Retinal pigment epithelial cell (primary cell): ENCODE measurements at places on chromosomes 11 and 22.
A peak's percentile ranks its signal among the peaks of the same experiment; 100 is the strongest.

DNA sequence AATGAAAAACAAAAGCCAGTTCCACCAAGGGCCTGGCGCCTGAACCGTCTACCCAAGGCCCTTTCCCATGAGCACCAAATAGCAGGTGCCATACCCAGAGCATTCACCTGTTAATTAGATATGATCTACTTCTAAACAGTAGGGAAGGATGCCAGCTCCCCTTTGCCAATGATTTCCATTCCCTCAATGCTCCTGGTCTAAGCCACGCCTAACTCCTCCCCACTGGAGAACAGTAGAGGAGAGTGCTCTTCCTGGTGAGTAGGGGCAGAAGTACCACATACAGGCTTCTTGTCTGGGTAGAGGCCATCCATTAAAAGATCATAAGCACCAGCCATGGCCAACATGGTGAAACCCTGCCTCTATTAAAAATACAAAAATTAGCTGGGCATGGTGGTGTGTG lies 40.7 kb downstream of the PACSIN2 start:
- DNase-seq, result no peak

GRCh38 chr11:102287964-102288724 lies 29.1 kb upstream of the BIRC3 start:
- DNase-seq, result no peak

- DNase-seq, result no peak
Observed at GRCh38 chr22:43342347-43343261, 568 bp downstream of the SCUBE1 start.

DNA sequence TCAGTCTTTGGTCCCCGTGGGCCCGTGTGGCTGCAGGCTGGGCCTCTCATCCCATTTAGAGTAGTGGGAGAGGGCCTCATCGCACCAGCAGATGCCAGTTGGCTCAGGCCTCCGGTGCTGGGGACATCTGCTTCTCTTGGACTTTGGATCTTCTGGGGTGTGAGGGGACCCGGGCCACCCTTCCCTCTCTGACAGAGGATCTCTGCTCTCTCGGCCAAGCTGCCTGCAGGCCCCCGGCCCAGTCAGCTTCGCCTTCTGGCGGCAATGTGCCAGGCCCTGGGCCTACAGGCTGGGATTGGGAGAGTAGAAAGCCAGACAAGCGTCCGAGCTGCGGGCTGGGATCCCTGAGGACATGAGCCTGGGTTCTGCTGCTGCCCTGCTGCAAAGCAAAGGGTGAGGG lies 15.0 kb upstream of the FGF3 start:
- no peak for DNase-seq

DNA sequence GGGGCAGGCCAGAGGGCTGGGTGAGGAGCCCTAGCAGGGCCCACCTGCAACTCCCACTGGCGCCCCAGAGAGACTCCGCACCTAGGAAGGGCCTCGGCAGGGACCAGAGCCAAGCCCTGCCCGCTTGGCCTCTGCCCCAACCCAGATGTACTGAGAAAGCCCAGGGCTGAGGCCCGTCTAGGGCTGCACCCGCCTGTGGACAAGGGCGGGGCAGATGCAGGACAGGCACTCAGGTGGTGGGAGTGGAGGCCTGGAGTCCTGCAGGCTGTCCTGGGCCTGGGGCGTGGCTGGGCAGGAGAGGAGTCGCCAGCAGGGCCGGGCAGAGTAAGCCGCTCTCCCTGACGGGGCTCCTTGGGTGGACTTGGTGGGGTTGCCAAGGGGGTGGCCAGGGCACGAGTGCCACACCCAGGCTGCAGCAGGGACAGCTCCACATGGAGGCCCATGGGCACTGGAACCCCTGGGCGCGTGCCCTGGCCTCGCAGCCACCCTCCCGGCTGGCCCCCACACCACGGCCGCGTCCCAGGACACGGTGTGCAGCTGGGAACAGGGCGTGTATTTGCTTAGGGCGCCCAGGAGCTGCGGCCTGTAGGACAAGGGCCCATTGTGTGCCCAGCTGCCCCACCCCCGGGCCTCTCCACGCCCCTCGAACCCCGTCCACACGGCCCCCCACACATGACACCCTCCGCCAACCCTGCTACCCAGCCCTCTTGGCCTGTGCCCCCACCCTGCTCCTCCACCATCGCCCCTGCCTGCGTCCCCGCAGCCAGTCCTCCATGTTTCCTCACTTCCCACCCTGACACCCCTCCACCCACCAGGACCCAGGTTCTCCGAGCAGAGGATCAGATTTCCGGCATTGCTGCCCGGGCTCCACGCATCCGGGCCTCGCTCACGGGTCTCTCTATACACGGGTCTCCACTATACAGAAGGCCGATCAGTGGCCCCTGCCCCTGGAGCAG lies 11.3 kb upstream of the PIM3 start:
- no peak for DNase-seq

- DNase-seq, result no peak
Observed at GRCh38 chr22:17952273-17952801, 72.0 kb downstream of the MICAL3 start.

DNA sequence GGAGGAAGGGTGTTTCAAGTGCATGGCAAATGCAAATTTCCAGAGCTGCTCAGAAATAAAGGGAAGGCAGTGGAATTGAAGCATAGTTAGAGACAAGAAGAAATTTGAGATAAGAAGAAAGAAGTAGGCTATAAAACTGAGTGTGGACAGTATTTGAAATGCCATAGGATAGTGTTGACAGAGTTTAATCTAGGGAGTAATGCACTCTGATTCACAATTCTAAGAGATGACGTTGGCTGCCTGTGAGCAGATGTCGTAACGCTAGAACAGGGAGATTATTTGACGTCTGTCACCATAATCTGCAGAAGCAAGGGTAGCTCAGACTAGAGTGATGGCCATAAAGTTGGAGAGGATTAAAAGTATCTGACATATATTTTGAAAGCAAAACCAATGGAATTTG lies 389.9 kb upstream of the KIRREL3 start:
- no peak for DNase-seq

DNA sequence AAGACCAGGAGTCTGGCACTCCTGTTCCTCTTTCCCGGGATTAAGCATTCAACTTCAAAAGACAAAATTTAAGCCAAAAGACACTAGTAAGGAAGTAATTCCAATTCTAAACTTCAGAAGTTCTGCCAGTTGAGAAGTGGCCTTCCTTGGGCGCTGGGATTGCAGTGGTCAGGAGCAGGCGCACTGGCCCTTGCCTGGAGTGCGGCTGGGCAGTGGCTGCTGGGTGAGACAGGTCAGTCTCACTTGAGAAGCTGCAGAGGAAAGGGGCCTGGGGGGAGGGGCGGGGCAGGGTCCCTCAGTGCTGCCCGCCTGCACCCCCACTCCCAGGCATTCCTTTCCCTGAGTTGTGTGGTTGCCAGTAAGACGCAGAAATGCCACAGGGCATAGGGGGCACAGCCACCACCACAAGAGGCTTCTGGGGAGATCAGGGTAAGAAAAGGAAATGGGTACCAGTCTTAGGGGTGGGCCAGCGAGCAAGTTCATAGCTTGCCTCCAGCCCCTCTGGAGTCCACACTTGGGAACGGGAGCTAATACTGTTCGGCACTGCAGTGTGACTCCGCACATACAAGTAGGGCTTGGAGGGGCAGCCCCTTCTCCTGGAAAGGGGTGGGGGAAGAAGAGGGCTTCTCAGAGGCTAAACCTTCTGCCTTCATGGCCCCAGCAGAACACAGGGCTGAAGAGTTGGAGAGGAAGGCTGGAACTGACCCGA lies 5.5 kb downstream of the MRPL49 start:
- no peak for DNase-seq

- DNase-seq, result peak; percentile 95
Observed at GRCh38 chr22:38218661-38219622, 17.1 kb downstream of the MAFF start.

DNA sequence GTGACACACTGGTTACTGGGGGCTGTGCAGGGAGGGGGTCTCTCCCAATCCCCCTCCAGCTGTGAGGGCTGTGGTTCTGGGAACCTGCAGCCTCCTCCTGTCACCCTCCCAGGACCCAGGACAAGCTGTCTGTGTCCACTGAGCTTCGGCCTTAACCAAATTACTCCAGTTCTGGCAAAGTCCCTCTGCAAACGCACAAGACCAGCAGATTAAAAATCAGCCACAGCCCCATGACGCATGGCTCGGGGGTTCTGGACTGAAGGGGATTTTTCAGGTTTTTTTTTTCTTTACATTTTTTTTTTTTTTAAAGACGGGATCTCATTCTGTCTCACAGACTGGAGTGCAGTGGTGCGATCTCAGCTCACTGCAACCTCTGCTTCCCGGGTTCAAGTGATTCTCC lies 32.2 kb upstream of the A4GALT start:
- DNase-seq, result no peak

DNA sequence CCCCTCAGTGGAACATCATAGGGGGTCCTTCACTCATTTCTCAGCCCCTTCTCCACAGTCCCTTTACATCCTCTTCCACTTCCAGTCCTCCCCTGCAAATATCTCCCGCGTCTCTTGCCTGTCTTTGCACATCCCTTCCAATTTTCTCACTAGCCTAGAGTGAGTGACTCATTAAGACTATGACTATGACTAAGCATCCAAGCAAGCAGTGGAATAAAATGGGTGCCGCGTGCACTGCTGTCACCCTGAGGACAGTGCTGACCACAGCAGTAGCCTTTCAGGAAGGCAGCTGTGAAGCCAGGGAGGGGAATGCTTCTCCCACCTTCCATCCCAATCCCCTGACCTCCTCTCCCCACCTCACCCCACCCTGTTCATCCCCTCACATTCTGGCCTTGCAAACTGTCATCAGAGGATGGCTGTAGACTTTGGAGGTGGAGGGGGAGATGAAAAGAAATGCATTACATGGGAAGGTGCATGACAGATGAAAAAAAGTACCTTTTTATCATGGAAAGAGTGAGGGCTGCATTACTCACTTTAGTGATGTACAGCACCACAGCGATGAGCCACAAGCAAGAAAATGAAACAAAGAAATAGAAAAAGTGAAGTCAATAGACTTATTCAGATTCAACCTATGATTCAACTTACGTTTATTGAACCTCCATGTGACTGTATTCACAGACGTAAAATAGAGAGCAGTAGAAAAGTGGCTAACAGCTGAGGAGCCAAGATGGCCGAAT lies 948.2 kb downstream of the NTM start:
- DNase-seq, result peak; percentile 24

GRCh38 chr22:20438678-20439492 lies 1.3 kb upstream of the SCARF2 start:
- DNase-seq, result no peak

GRCh38 chr22:46540874-46541273 lies 3.5 kb upstream of the CELSR1 start:
- no peak for DNase-seq

DNA sequence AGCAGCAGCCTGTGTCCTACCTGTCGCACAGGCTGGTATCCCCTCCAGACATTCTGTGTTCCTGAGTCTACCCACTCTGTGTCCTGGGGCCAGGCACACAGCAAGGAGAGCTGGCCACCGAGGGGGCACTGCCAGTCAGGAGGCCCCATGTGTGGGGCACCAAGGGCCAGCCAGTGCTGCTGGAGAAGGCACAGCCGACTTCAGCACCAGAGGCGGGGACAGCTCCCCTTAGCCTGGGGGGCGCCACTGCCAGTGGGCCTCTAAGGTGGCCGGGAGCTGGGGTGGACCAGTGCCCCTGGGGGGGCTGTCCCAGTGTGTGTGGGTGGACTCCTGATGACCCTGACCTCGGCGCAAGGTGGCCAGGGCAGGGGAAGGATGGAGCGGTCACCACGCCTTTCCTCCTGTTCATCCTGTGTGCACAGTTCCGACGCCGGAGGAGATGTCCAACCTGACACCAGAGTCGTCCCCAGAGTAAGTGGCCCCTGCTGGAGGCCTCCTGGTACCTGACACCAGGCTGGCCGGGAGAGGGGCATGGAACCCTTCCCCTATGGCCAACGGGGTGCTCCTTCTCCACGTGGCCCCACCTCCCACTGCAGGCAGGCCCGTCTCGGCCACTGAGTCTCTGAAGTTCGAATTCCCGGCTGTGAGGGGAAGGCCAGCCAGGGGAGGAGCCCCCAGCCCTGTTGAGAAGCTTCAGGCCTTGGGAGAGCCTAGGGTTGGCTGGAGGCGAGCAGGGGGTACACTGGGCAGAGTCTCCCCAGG lies 35.4 kb downstream of the MOB2 start:
- DNase-seq, result no peak

DNA sequence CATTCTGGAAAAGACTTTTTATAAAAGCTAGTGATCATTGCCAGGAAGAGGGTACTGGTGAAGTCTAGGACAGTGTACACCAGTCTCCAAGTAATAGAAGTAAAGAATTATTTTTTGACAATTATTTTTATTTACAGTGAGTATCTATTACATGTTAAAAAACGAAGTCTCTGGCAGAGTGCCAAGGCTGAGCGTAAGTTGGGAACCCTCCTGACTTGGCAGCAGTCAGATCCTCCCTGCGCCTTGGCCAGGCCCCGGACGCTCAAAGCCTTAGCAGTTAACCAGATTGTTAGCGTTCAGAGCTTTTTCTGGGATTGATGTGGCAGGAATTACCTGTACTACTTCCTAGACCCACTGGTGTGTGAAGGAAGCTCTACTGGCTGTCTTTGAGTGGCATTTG lies 38.1 kb upstream of the CTTN start:
- no peak for DNase-seq

GRCh38 chr11:96841792-96842191 lies 452.0 kb downstream of the JRKL start:
- no peak for DNase-seq

DNA sequence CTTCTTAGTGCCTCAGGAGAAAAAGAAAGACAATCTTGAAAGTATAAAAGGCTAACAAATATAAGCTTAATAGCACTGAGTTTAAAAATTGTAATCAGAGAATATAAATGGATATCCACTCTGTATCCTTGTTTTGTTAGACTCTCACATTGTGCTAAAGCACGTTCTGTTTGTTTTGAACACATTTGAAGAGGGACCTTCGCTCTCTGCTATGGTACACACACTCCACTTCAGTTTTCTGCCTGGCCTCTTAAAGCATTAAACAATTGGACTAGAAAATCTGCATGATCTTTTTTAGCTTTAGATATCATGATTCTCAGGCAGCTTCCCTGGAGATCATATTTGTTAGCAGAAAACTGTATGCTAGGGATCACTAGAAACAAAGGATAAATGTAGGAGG lies 40.3 kb upstream of the PGR start:
- DNase-seq, result no peak

GRCh38 chr11:16984229-16984628 lies 30.0 kb downstream of the PLEKHA7 start:
- DNase-seq, result no peak

DNA sequence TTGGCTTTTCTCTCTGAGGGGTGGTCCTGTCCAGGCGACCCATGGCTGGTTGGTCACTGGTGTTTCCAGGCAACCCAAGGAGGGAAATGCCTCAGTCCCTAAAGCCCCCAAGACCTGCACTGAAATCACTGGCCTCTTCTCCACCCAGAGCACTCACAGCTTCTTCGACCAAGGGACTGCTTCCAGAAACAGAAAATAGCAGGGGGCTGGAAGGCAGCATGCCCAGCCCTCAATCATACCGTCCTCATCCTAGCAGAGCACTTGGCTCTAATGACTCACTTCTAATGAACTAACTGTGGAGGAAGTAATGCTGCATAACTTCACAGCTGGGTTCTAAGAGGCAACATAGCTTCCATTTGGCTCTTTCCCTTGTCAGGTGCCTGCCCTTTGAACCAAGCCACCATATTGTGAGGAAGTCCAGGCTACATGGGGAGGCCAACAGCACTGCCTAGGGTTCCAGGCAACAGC lies 27.6 kb downstream of the DKK3 start:
- DNase-seq, result no peak
